ENCODE measurements at places on chromosomes 3 and 15. TPM values are rescaled to one million over a fixed set of nuclear protein-coding genes. Genes with fewer than 3 reads are reported as not detected.

MAGEL2 gene
- polyA plus RNA-seq, result not detected

P4HTM gene
- 25.8 TPM for polyA plus RNA-seq

TM2D3 gene
- polyA plus RNA-seq, result 52.2 TPM

LRIG1 gene
- polyA plus RNA-seq, result 23.8 TPM

GPR171 gene
- 0.66 TPM for polyA plus RNA-seq

ADAMTS9 gene
- polyA plus RNA-seq, result 22.8 TPM

HRH1 gene
- polyA plus RNA-seq, result 0.74 TPM

CCDC33 gene
- polyA plus RNA-seq, result not detected

KIF23 gene
- polyA plus RNA-seq, result 0.32 TPM

CNBP gene
- 372 TPM for polyA plus RNA-seq

FRMD4B gene
- 7.8 TPM for polyA plus RNA-seq

ISY1 gene
- 15.9 TPM for polyA plus RNA-seq

RNF111 gene
- polyA plus RNA-seq, result 7.9 TPM

KNSTRN gene
- 8.2 TPM for polyA plus RNA-seq

DNA sequence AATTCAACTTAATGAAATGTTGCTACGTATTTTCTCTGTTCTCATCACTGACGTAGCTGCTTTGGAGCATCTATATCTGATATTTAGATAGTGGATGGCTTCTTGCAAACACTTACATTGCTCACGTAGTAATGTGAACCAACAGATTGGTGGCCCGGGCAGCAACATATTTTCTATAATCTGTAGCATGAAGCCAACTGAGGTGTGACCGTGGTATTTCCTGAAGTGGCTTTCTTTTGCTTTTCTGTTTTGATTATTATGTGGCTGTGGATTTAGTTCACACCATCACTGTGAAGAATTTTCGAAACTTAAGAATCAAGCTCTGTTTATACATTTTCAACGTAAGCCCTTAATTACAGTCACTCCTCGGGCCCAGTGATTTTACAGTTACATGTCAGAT lies 288.5 kb downstream of the LPP start:
- no peak for DNase-seq

DNA sequence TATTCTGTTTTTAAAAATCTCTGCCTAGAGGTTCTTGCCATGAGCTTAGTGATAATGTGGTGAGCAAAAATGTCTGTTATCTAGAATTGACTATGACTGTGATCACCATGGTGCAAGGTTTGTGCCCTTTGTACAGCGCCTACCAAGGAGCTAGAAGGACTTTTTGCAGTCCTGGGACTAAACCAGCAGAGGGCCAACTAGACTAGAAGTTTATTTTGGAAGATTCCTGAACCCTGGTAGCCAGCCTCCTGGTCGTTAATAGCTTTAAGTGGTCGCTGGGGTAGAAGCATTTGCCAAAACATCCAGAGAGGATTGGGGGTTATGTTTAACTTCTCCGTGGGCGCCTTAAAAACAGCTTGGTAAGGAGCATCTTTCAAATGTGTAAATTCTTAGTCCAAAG lies 7.8 kb downstream of the SCG5 start:
- no peak for DNase-seq

GRCh38 chr15:93091465-93091864 lies 2.5 kb upstream of the RGMA start:
- DNase-seq, result no peak

DNA sequence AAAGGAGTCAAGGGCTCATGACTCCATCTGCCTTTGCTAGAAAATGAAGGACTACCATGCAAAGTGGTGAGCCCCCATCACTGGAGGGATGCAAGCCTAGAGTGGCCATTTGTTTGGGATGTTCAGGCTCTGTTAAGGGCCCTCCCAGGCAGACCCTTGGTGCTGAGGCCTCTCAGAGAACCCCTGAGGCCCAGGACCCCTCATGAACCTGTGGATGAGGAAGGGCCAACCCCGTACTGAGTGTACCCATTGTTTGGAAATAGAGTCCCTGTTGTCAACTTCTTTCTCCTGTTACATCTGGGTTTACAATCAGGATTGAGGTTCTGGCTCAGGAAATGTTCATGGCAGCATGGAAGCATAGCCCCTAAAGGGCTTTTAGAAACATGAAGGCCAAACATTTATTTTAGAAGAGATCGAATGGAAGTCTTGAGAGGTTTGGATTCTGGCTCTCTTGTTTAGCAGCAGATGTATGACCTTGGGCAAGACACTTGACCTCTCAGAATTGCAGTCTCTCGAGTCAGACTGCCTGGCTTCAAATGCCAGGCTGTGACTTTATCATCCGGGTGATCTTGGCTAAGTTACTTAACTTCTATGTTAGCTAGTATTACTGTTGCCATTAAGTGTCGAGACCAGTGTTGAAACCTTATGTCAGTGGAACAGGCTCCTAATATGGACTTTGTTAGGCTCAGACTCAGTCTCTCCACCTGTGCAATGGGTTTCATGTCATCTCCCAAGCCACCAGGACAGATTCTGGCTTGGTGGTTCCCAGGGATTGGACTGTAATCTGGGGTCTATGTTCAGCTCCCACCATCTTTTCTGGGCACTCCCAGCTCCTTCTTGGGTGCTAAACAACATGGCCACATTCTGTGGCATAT lies 12.4 kb downstream of the ITGA11 start:
- DNase-seq, result no peak

GRCh38 chr15:83954506-83954905 lies 281.1 kb upstream of the GOLGA6L4 start:
- DNase-seq, result no peak

DNA sequence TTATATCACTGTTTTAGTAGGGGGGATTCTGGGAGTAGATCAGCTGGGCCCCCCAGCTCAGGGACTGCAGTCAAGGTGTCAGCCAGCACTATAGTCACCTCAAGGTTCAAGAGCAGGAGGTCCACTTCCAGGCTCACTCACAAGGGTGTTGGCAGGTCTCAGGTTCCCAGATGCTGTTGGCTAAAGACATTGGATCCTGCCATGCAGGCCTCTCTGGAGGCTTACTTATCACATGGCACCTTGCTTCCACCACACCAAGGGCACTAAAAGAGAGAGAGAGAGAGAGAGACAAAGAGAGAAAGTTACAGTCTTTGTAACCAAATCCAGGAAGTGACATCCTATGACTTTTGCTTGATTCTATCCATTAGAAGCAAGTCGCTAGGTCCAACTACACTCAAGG lies 7.5 kb upstream of the PPP1R14D start:
- DNase-seq, result no peak

DNA sequence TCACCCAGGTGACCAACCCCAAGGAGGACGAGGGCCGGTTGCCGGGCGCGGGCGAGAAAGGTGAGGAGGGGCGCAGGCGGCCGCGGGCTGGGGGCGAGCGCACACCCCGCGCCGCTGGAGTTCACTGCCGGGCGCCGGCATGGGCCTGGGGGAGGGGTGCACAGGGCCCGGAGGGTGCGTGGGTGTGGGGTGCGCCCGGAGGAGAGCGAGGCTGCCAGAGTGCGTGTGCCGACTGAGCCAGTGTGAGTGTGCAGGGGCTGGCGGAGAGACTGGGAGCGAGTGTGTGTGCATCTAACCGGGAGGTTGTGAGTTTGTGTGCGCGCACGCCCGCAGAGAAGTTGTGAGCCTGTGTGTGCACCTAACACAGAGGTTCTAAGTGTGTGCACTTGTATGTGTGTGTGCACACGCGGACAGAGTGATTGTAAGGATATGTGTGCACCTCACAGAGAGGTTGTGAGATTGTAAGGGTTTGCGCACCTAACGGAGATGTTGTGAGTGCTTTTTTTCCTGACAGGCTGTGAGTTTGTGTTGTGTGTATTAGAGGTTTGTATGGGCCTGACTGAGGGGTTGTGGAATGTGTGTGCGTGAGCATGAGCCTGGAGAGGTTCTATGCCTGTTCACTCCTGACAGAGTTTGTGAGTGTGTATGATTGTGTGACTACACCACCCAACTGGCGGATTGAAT lies 681 bp downstream of the CTDSPL start:
- DNase-seq, result peak; percentile 63

DNA sequence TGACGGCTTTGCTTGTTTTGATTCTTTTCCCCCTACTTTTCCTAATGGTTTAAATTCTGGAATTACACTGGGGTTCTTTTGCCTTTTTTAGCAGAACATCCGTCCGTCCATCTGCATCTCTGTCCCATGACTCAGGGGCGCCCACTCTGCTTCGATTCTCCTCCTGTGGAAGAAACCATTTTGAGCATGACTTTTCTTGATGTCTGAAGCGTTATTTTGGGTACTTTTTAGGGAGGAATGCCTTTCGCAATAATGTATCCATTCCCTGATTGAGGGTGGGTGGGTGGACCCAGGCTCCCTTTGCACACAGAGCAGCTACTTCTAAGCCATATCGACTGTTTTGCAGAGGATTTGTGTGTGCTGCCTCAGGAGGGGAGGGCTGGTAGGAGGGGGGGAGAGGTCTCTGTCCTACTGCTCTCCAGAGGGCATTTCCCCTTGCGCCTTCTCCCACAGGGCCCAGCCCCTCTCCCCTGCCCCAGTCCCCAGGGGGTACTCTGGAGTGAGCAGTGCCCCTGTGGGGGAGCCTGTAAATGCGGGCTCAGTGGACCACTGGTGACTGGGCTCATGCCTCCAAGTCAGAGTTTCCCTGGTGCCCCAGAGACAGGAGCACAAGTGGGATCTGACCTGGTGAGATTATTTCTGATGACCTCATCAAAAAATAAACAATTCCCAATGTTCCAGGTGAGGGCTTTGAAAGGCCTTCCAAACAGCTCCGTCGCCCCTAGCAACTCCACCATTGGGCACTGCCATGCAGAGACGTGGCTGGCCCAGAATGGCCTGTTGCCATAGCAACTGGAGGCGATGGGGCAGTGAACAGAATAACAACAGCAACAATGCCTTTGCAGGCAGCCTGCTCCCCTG lies 19.5 kb upstream of the BSN start:
- no peak for DNase-seq

DNA sequence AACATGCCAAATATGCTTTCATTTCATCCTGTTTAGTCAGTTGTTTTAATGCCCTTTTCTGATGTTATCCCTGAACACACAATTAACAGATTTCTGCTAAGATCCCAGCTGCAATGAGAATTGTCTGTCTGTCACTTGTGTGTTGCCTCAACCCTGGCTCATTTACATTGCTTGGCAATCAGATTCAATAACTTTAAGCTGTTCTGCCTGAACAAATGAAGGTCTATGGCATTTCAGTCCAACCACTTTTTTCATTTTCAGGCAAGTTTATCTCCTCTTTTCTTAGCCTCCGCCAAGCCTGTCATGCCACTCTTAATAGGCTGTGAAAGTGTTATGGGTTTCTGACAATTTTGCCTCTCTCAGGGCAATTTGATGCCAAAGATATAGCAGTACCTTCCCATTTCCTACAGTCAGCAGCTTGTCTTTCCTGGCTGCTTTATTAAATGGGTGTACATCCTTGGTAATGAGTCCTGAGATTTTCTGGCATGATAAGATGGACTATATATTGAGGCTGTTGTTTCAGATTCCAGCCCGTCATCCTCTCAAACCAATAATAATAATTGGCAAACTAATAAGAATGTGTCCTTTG lies 68.7 kb upstream of the ADAMTS9 start:
- no peak for DNase-seq

GRCh38 chr15:82655606-82656005 lies 8.4 kb upstream of the CPEB1 start:
- DNase-seq, result no peak

GRCh38 chr15:63044077-63044644 lies 1.6 kb downstream of the TPM1 start:
- no peak for DNase-seq

DNA sequence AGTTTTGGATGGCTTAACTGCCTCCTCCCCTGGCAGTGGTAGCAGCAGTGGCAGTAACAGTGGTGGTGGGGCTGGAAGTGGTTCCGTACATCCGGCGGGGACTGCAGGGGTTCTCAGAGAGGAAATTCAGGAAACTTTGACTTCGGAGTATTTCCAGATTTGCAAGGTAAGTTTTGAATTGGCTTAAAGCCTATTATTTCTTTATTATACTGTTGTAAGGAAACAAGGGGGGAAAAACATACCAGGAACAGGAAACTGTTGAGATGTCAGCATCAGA lies 1.5 kb downstream of the STXBP5L start:
- DNase-seq, result no peak

GRCh38 chr3:46565607-46566039 lies 479 bp downstream of the LRRC2 start:
- DNase-seq, result peak; percentile 53

DNA sequence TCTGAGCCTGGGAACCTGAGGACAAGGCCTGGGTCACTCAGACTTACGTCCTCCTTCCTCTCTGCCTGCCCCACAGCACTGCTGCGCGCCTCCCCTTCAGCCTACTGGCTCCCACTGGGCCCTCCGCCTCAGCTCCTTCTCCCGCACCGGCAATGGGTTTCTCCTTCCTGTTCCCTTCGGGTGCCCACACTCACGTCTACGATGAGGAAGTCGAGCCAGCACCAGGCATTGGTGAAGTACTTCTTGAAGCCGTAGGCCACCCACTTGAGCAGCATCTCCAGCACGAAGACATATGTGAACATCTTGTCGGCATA lies 70.0 kb downstream of the EXOG start:
- DNase-seq, result peak; percentile 3

- DNase-seq, result no peak
Observed at GRCh38 chr3:58471025-58471887, 20.6 kb upstream of the KCTD6 start.

GRCh38 chr3:136949146-136949545 lies 8.6 kb upstream of the IL20RB start:
- no peak for DNase-seq

DNA sequence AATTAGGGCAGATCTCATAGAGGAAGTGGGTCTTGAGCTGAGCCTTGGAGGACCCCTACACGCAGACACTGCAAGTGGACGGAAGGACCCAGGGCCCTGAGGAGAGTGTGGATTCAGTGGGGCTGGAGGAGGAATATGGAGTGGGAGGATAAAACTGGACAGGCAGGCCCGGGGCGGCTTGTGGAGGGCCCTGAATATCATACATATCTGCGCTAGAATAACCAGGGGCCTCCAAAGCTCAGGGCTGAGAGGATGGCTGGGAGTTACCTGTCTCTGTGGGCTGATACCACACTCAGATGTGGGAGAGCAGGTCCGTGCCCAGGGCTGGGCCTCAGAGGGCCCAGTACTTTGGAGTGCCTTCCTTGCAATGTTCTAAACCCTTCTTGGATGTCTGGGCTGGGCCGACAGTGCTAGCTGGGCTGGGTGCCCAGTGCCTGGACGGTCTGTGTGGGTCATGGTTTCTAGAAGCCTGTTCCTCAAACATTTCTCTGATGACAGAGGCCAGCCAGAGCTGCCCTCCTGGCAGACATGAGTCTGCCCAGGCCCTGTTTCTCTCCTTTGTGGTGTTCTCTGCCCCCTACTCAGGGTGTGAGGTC lies 29.6 kb downstream of the CHRD start:
- no peak for DNase-seq

GRCh38 chr3:98325055-98325454 lies 28.6 kb upstream of the OR5K4 start:
- no peak for DNase-seq

GRCh38 chr3:31936420-31937060 lies 44.5 kb downstream of the OSBPL10 start:
- DNase-seq, result no peak

- no peak for DNase-seq
Observed at GRCh38 chr15:41650806-41651205, 9.4 kb upstream of the MGA start.
